ENCODE measurements at places on chromosomes 5 and 9.
A peak's percentile ranks its signal among the peaks of the same experiment; 100 is the strongest.

- ATAC-seq = no peak
Measured at GRCh38 chr9:90840696-90841095, 39.1 kb downstream of the SYK start.

DNA sequence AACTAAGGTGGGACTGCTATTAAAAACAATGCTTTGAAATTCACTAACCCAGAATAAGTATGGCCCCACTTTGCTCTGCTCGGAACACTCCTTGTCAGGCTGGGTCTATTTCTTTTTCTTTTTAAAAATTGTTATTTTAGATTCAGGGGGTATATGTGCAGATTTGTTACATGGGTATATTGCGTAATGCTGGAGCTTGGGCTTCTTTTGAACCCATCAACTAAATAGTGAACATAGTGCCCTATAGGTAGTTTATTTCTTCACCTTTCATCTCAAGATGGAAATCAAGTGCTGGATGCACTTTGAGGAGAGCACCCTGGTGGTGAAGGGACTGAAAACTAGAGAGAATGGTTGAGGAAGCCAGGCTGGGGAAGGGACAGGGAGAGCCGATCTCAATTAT is 51.0 kb downstream of the GLRA1 start:
- ATAC-seq = no peak

- ATAC-seq = no peak
Measured at GRCh38 chr9:120917929-120918762, 8.4 kb downstream of the TRAF1 start.

DNA sequence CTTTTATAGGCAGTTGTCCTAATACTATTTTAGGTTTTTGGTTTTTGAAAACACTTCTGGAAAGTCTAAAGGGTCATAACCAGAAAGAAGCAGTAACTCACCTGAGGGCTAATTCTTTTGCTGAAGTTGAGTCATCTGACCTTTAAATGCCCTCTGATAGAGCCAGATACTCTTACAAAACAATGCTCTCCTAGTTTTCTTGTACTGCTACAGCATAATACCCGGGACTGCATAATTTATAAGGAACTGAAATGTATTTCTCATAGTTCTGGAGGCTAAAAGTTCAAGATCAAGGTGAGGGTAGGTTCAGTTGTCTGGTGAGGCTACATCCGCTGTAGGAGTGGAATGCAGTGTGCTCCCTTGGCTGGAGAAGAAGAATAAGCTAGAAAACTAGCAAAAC is 670.3 kb downstream of the TLE4 start:
- ATAC-seq = no peak

GRCh38 chr5:139392678-139393496 is 2.0 kb downstream of the PROB1 start:
- ATAC-seq = peak; percentile 74

- ATAC-seq = no peak
Measured at GRCh38 chr9:21966140-21966851, 27.9 kb downstream of the CDKN2A start.

DNA sequence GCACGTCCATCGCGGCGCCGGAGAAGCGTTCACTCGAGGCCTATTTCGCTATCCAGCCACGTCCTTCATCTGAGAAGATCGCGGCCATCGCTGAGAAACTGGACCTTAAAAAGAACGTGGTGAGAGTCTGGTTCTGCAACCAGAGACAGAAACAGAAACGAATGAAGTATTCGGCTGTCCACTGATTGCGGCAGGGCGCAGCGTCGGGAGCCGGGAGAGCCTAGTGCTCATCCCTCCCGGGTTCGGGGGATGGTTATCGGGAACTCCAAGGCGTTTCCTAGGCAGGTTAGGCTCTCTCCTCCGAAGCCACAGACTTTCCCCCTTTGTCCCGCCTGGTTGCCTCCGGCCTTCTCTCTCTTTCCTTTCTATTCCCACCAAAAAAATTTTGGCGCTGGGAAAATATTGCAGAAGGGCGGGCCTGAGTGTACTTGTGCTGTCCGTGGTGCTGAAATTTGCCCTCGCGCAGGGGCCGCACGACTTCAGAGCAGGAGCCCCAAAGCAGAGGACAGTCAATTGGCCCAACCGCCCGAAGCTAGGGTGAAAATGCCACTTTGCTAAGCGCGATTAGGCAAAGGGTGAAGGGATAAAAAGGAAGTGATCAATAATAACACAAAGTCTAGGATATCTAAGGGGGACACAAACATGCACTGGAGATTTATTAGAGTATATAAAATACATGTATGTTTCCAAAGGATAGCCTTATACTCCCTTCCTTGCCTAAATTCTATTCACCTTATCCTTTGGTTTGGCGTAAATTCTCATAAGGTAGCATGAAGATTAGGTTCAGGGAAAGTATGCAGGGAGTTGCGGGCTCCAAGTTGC is 1.8 kb downstream of the POU4F3 start:
- no peak for ATAC-seq

GRCh38 chr5:107466233-107466769 is 204.4 kb downstream of the EFNA5 start:
- no peak for ATAC-seq

DNA sequence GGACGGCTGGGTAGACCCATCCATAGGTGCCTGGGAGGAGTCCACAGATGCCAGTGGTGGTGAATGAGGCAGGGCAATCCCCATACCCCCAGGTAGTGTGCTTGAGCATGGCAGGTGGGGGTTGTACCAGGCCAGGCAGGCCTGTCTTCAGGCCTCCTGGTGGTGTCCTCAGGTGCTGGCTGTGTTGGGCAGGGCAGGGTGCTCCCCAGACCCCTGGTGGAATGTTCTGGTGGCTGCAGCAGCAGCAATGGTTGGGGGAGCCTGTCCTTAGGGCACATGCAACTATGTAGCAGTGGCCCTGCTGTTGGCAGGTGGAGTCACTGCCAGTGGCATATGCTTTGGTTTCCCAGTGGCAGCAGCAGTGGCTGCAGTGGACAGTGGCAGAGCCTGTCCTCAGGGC is 10.0 kb downstream of the ALG2 start:
- no peak for ATAC-seq

DNA sequence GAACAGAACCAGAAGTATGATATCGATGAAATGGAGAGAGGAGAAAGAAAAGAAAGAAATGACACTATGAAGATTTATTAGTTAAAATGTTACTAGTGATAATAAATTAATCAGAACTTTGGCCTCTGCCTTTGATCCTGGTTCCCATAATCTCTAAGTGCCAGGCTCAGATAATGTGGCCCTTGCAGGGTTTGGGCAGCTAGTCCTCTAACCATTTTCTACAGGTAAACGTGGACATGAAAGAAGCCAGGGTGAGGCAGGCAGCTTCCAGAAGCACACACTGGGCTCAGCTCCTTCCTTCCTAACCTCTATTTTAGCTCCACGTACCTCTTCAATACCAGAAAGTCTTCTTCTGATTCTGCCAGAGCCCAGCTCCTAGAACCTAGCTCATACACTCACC is 30.6 kb downstream of the SYK start:
- ATAC-seq = no peak

GRCh38 chr9:108048406-108049025 is 558.9 kb upstream of the KLF4 start:
- ATAC-seq = no peak

- no peak for ATAC-seq
Measured at GRCh38 chr9:89574309-89574708, 30.5 kb upstream of the GADD45G start.

DNA sequence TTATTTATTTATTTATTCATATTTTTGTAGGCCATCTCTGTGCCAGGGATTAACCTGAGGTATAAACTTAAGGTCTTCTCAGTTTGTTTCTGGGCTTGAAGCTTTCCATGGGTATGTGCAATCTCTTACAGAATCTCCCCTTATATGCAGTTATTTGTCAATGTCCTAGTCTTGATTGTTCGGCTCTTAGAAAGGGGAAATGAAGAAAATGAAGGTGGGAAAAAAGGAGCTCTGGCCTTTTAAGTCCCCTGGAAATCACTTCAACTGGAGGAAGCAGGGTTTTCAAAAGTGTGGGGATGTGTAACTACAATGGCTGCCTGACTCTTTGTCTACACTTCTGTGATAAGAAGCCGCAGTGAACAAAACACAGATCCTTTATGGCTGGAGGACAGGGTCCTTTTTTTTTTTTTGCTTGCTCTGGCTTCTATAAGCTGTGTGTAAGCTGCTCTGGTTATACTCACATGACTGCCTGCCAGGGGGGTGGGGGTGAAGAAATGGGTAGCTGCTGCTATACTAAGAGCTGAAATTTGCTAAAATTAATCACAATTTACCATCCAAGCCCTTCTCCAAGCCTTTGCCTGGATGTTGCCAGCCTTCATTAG is 33.7 kb downstream of the CENPP start:
- no peak for ATAC-seq

DNA sequence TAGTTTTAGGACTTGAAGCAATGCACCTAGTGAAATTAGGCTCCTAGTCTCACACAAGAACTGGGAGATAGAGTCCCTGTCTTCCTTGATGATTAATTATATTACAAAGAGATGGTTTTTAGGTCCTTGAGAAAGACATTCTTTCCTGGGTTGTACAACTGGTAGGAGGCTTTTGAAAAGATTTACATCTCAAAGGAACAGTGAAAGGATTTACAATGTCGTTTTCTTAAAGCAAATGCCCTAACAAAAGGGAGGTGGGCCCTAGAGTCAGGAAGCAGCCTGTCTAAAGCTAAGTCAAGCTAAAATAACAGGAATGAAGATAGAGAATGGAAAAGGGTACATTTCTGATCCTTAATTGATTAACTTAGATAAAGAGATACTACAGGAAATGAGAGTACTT is 102.2 kb upstream of the IL7R start:
- no peak for ATAC-seq

DNA sequence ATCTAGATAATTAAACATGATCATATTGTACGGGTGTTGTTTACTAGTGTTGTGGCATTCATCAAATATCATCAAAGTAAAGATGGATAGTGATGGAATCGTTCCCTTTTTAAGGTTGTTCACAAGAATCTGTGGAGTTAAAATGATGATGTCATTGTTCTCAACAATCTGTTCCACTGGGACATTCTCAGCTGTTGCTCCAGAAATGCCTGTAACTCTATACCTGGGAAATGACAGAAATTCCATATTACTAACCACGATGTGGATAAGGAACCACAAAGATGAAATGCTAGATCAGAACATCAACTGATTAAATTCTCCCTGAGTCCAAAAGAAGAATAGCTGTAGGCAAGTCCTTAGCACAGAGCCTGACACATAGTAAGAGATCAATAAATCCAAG is 38.0 kb downstream of the RIGI start:
- ATAC-seq = no peak

- no peak for ATAC-seq
Measured at GRCh38 chr9:23707249-23707648, 118.8 kb downstream of the ELAVL2 start.

DNA sequence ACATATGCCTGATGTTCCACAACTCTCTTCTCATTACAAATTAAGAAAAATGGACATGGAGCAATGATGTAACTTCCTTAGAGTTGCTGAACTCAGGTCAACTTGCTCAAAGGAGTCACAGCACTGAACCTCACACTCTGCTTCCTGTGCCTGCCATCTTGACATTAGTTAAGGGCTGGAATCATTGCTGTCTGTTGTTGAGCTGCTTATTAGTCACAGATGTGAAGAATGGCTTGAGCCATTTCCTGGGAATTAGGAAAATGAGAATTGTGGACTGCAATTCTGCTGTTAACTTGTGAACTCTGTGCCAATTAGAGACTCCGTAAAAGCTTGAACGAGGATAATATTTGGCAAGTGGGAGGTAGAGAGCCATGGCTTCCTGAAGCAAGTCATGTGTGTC is 212.0 kb downstream of the ADAMTS12 start:
- no peak for ATAC-seq

- no peak for ATAC-seq
Measured at GRCh38 chr5:168793841-168794837, 215.0 kb upstream of the PANK3 start.

DNA sequence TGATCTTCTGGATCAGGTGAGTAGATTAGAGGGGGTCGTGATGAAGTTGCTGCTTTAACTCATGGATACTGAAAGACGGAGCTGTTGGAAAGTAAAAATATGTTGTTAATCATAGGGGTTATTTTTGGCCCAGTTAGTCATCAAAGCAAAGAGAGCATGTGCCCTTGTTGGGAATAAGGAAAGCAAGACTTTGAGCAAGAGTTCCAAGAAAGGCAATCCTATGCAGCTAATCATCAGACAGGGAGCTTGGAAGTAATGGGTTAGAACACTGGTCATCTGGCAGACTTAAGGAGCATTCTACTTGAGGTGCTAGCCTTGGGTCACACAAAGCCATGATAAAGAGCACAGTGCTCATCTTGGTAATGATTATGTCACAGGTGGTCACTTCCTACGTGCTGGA is 18.3 kb downstream of the ASPN start:
- ATAC-seq = no peak

DNA sequence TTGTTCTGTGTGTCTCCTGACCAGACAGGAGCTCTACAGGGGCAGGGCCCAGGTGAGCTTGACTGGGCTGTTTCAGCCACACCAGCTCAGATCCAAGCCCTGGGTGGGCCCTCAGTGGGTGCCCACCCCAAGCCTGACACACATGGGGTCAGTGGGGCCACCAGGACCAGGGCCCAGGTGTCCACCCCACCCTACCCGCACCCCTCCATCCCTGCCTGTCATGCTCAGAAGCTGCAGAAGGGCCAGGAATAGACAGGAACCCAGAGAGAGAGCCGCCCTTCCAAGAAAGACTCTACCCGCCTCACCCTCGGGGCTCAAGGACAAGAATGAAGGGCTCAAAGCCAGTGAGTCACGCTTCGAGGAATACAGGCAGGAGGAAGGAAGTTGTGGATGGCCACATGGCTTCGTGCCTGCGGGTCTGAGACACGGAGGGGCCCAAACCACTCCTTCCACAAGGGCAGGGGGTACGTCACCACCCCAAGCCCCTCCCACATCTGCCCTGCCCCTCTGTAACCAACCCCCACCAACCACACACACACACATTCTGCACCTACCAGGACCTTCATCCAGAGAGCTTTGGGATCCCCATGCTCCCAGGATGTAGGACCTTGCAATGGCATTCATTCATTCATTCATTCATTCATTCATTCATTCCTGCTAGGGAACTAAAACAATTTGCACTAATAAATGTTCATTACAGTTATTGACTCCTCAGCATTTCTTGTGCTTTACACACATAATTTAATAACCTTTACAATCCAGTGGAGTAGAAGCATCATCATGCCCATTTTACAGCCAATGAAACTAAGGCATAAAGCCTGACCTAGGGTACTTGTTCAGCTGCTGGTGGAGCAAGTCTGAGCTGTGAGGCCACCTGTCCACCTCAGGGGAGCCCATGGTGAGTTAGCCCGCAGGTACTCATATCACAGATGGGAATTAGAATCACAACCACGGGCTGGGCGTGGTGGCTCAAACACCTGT is 55.9 kb upstream of the STXBP1 start:
- ATAC-seq = peak; percentile 60

- ATAC-seq = no peak
Measured at GRCh38 chr5:79107020-79107796, 4.4 kb upstream of the BHMT start.
